ENCODE measurements at places on chromosomes 1 and 21.

- no peak for DNase-seq
Measured at GRCh38 chr21:33844104-33844889, 71.3 kb downstream of the ATP5PO start.

GRCh38 chr21:35467566-35467965 is 418.5 kb upstream of the RUNX1 start:
- no peak for DNase-seq

- no peak for DNase-seq
Measured at GRCh38 chr1:154219541-154219940, 1.2 kb upstream of the UBAP2L start.

GRCh38 chr1:157819896-157820295 is at the start of gene FCRL1:
TSS of gene FCRL1 (minus strand) at chr1:157820120. CDS start at chr1:157820037, 83 bp downstream.
- DNase-seq: no peak

DNA sequence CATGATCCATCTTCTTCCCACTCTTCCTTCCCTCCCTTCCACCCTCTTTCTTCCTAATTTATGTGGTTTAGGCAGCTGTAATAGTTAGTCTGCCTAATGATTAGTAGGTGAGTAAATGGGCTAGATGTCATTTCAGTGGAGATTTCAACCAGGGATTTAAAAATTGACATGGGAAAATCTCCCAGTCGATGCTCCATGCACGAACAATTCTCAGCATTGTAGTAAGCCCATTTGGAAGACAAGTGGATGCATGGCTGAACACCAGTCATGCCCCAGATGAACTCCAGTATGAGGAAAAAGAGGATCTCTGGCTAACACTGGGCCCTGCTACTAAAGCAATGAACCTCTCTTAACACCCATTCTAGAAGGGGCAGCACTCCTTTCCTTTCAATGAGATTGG is 25.3 kb downstream of the CHI3L2 start:
- no peak for DNase-seq

GRCh38 chr1:223114871-223115270 is 28.2 kb downstream of the TLR5 start:
- DNase-seq: no peak

- DNase-seq: no peak
Measured at GRCh38 chr1:206651958-206652890, 16.9 kb downstream of the DYRK3 start.

GRCh38 chr1:7508934-7509519 is 262.1 kb upstream of the VAMP3 start:
- no peak for DNase-seq

DNA sequence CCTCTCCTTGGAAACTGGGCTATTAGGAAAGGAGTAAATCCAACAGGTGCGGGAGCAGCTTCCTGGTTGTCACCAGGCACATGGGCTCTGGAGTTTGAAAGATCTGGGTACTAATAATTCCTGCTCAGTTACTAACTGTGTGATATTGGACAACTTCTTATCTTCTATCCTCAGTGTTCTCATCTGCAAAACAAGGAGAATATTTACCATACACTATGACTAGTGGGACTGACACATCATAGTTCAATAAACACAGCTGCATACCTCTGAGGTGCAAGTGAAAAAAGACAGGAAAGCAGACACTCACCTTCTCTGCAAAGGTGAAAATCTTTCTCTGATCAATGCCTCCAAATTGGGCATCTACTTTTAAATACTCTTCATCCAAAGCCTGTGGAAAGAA is 19.7 kb downstream of the YARS1 start:
- no peak for DNase-seq

- DNase-seq: no peak
Measured at GRCh38 chr1:61056196-61056572, 26.2 kb upstream of the NFIA start.

- DNase-seq: no peak
Measured at GRCh38 chr1:37513795-37514349, 694 bp downstream of the MEAF6 start.

DNA sequence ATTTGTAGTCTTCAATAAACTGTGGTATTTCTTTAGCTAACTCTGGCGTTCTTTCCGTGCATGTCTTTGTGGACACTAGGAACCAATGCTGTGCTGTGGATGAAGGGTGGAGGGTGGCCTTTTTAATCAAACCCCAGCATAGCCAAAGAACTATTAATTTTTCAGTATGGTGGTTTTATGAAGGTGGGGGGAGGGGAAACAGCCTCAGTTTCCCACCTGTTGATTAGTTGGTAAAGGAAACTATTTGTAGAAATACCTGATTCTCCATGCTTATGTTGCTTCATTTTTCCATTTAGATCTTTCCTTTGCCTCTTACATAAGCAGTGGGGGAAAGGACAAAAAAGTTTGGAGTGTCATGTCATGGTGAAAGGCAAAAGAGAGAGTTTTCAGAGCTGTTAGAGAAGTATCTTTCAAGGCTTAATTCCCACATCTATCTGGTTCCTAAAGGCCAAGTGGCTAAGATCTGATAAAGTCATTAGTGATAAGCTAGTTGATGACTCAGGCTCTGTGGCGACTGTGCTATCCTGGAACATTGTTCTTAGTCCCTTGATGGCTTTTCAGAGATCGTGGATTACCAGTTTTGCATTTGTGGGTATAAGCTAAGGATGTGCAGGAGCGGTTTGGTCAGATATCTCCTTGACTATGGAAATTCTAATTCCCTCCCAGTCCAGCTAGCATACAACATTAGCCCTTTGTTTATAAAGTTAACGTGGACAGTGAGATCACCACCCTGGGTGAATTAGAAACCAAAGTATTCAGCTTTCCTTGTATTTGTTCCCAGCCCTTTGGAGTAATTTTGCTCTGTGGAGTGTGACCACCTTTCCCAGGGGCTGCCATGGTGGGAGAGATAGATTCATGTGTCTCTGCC is 8.7 kb upstream of the HAX1 start:
- DNase-seq: no peak

DNA sequence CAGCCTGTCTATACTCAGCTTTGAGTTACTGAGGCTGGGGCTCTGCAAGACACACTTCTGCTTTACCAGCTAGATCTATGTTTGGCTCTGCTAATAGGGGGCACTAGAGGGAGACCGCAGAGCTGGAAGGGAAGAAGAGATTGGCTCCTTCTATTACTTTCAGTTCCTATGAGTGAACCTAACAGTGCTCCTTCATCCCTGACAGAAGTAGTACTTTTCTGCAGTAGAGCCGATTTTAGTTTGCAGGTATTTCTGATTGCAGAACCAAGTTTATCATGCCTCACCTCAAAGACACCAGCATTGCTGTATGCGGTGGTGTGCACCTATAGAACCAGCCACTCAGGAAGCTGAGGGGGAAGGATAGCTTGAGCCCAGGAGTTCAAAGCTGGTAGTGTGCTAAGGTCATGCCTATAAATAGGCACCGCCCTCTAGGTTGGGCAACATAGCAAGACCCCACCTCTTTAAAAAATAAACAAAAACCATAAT is 5.7 kb upstream of the ZDHHC18 start:
- DNase-seq: no peak

- no peak for DNase-seq
Measured at GRCh38 chr1:39269791-39270342, 65.4 kb downstream of the MACF1 start.

DNA sequence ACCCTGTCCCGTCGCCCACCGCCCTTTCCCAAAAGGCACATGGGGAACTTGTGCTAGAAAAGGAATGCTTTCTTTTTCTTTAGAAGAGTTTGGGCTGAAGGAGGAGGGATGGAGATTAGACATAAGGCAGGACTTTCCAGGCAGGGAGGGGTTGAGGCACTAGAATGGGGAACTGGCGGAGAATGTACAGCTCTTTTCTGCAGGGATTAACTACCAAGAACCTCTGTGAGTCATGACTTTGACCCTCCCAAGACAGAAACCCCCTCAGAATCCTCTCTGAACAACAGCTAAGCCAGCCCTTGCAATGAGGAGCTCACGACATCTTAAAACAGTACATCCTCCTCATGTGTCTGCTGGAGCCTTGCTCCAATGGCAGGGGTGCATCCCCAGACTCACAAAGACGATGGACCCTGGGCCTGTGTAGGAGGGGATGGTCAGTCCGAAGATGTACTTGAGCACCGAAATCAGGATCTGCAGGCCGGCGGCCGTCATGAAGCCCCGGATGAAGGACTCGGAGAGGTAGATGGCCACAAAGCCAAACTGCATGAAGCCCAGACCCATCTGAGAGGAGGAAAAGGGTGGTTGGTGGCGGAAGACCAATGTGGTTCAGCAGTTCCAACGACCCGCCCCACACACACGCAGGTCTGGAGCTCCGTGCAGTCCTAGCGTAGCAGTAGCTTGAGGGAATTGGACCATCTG is 13.6 kb downstream of the SLC26A9 start:
- DNase-seq: no peak
